ENCODE measurements at places on chromosomes 3 and 15. TPM values are rescaled to one million over a fixed set of nuclear protein-coding genes. Genes with fewer than 3 reads are reported as not detected.

DZIP3 gene
- 89.0 TPM for total RNA-seq

DNA sequence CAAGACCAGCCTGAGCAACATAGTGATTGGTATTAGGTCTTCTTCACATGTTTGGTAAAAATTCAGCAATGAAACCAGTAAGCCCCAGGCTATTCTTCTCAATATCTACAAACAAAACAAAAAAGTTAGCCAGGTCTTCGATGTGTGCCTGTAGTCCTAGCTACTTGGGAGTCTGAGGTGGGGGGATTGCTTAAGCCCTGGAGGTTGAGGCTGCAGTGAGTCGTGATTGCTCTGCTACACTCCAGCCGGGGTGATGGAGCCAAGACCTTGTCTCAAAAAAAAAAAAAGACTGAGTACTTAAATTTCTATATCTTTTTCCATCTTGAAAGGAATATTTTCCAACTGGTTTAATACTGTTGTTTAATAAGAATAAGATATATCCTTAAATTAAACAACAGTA lies 106.8 kb downstream of the MBNL1 start:
- H3K27me3 ChIP-seq: no peaks in the 10 kb centered on the region
- H3K4me3 ChIP-seq: no peak overlapping the region
- no peak overlapping the region for H3K27ac ChIP-seq
- H3K36me3 ChIP-seq: no peaks in the 10 kb centered on the region

ZPLD1 gene
- 0.31 TPM for total RNA-seq

DNA sequence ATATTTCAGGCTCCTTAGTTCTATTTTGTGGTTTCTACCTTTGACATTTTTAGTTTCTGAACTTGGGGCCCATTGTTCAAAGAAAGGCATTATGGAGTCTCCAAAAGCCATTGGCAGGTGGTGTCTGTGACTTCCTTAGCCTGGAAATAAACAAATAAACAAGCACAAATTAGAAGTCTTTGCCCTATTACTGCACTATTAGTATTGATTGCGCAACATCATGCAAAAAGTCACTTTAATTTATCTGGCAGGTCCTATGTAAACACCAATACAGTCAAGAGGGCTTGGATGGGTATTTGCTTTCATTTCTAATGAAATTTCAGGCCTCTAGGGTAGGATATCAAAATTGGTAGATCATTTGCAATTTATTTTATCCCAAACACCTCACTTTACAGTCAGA lies 85.6 kb downstream of the LPP start:
- peaks cover 6% of the 10 kb centered on the region for H3K4me1 ChIP-seq
- no peak overlapping the region for H3K27ac ChIP-seq
- no peak overlapping the region for H3K4me3 ChIP-seq
- DNase-seq: no peak
- no peaks in the 10 kb centered on the region for H3K36me3 ChIP-seq
- H3K27me3 ChIP-seq: no peaks in the 10 kb centered on the region

GRCh38 chr15:71332431-71333004 lies 217.2 kb downstream of the THSD4 start:
- DNase-seq: no peak
- no peak overlapping the region for H3K4me3 ChIP-seq
- H3K36me3 ChIP-seq: no peaks in the 10 kb centered on the region
- H3K27ac ChIP-seq: no peak overlapping the region
- no peaks in the 10 kb centered on the region for H3K27me3 ChIP-seq
- no peaks in the 10 kb centered on the region for H3K4me1 ChIP-seq

- H3K36me3 ChIP-seq: no peaks in the 10 kb centered on the region
- H3K4me3 ChIP-seq: peak within 1 kb of the TSS; percentile 95
- peak; percentile 88 for DNase-seq
- H3K27ac ChIP-seq: no peak within 1 kb of the TSS
These were observed at the start of gene CMTM8 for GRCh38 chr3:32238453-32239306. CMTM8 (plus strand) TSS chr3:32238680; CDS start chr3:32238973, 293 bp downstream.

PATL2 gene
- total RNA-seq: not detected

- H3K27me3 ChIP-seq: no peaks in the 10 kb centered on the region
- H3K27ac ChIP-seq: no peak overlapping the region
- H3K4me1 ChIP-seq: no peaks in the 10 kb centered on the region
These were observed 79.6 kb upstream of the SPATA12 start for GRCh38 chr3:56980798-56981390.

GRCh38 chr3:129654131-129654530 lies 47.7 kb upstream of the PLXND1 start:
- no peaks in the 10 kb centered on the region for H3K27me3 ChIP-seq
- no peak overlapping the region for H3K4me3 ChIP-seq
- H3K27ac ChIP-seq: no peak overlapping the region
- no peak for DNase-seq
- peaks cover 29% of the 10 kb centered on the region for H3K4me1 ChIP-seq

GRCh38 chr15:29690765-29691475 lies 131.3 kb downstream of the TJP1 start:
- no peak for DNase-seq
- H3K27ac ChIP-seq: no peak overlapping the region
- H3K4me1 ChIP-seq: no peaks in the 10 kb centered on the region

- no peak overlapping the region for H3K27ac ChIP-seq
- H3K4me3 ChIP-seq: no peak overlapping the region
- no peaks in the 10 kb centered on the region for H3K36me3 ChIP-seq
- no peaks in the 10 kb centered on the region for H3K27me3 ChIP-seq
- no peak for DNase-seq
These were observed 7.7 kb downstream of the RASL12 start for GRCh38 chr15:65059931-65060596.
